ENCODE measurements at places on chromosomes 11 and 22. TPM values are rescaled to one million over a fixed set of nuclear protein-coding genes. Genes with fewer than 3 reads are reported as not detected.

The MUC2 gene
- polyA plus RNA-seq: 0.03 TPM

The CHADL gene
- 3.4 TPM for polyA plus RNA-seq

The APOL4 gene
- polyA plus RNA-seq: 4.6 TPM

The ZNRF3 gene
- 29.0 TPM for polyA plus RNA-seq

The CD81 gene
- polyA plus RNA-seq: 583 TPM

The HTR3A gene
- polyA plus RNA-seq: 0.30 TPM

The CREB3L1 gene
- 16.6 TPM for polyA plus RNA-seq

The TREH gene
- 0.43 TPM for polyA plus RNA-seq

Measured in renal cortex interstitium (tissue), 15 donors.